ENCODE measurements at places on chromosomes 2 and 18. TPM values are rescaled to one million over a fixed set of nuclear protein-coding genes. Genes with fewer than 3 reads are reported as not detected.

GRCh38 chr2:228474466-228474865, 293.0 kb upstream of the SPHKAP start:
- H3K4me1 ChIP-seq: no peaks in the 10 kb centered on the region
- H3K27me3 ChIP-seq: no peaks in the 10 kb centered on the region
- H3K4me3 ChIP-seq: no peak overlapping the region
- DNase-seq: no peak

DNA sequence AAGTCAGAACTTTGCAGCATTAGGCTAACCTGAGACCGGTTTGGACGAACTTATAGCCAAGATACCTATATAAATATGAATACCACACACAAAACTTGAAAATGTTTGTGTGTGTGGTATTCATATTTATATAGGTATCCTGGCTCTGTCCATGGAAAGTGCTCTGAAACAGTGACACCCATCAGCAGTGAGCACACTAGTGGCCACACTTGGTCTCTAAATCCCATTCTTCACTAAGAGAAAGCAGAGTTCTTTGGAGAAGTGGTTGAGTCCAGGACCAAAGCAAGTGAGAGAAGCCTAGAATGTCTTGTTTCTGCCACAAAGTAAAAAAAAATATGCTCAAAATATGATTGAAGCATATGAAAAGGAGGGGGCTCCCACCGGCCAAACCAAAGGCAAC, 146.5 kb downstream of the TWIST2 start:
- no peak for DNase-seq
- no peaks in the 10 kb centered on the region for H3K36me3 ChIP-seq
- no peaks in the 10 kb centered on the region for H3K4me1 ChIP-seq
- no peaks in the 10 kb centered on the region for H3K27me3 ChIP-seq

DNA sequence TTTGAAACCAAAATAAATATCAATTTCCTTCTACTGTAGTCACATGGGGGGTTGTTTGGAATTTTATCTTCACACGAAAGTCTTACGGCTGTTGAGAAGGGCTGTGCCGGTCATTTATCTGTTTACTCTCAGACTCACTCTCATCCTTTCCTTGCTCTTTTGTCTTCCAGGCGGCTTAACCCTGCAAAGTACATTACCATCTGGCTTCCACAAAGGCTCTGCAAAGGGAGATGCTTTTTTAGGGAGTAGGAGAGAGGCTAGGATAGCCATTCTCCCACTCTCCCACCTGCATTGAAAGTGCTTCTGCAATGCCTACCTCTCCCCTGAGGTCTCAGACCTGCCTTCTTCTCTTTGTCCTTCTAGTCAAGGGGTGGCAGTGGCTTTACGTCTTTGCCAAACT, 247.6 kb downstream of the MEIS1 start:
- no peak for DNase-seq
- no peaks in the 10 kb centered on the region for H3K36me3 ChIP-seq
- no peaks in the 10 kb centered on the region for H3K27me3 ChIP-seq
- no peak overlapping the region for H3K4me3 ChIP-seq

- no peaks in the 10 kb centered on the region for H3K36me3 ChIP-seq
- no peaks in the 10 kb centered on the region for H3K27me3 ChIP-seq
- no peak for DNase-seq
Measured at GRCh38 chr2:84158605-84159004, 300.5 kb downstream of the SUCLG1 start.

- no peaks in the 10 kb centered on the region for H3K27me3 ChIP-seq
- no peaks in the 10 kb centered on the region for H3K4me1 ChIP-seq
- no peak overlapping the region for H3K27ac ChIP-seq
Measured at GRCh38 chr2:6966446-6966940, 49.3 kb downstream of the RNF144A start.

DNA sequence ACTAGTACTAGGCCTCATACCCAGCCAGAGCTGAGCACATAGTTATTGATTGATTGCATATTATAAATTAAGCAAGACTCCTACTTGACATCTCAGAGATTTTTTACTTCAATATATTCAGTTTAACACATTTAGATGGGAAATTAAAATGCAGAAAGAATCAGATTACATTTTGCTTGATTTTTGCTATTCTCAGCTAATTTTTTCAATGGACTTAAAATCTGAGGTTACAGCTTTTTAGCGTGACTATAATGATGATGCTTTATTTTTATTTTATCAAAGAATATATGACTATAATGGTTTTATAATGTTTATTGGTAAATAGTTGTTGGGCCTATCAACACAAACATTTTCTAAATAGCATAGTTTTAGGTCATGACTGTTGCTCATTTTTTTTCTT, 493.0 kb upstream of the CNTNAP5 start:
- no peaks in the 10 kb centered on the region for H3K4me1 ChIP-seq
- no peak overlapping the region for H3K4me3 ChIP-seq
- H3K27me3 ChIP-seq: no peaks in the 10 kb centered on the region
- H3K27ac ChIP-seq: no peak overlapping the region

DNA sequence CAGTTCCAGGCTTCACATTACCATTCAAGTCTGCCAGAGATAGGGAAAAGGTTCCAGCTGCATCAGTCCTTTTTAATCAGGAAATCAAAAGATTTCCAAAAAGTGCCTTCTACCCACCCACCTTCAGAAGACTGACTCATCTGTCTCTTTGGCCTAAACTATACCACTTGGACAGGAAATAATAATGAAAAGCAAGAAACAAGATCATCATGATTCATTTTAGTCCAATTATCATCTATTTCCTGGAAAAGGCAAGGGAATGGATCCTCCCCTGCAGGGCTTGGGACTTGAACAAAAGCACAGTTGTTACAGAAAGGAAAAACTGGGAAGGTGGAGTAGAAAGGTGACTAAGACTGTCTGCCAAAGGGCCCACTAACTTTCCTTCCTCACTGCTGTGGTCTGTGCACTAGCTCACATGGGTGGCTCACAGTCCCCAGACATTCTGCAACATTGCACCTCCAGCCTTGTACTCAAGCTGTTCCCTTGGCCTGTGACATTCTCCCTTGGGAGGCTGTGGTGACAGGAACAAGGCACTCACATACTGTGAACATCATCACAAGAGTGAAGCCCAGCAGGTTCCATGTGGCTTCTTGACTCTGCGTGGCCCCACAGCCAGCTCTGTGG, 75.3 kb downstream of the VSNL1 start:
- no peak for DNase-seq
- H3K36me3 ChIP-seq: no peaks in the 10 kb centered on the region
- H3K27ac ChIP-seq: no peak overlapping the region

DNA sequence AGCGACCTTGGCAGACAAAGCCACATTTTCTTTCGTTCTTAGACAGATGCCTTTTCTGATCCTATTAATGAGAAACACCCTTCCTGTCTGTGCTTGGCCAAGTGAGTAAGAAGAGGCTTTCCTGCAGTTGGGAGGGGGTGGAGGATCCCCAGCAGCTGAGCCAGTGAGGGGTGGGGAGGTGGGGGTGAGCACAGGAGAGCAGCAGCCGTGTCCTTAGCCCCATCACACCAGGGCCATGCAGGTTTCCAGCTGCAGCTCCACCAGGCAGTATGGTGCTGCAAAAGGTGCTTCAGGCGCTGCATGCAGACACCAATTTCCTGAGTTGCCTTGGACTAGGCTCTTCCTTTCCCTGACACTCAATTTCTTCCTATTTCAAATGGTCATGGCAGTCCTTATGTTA, 123.3 kb upstream of the SIX2 start:
- no peak for DNase-seq
- no peak overlapping the region for H3K27ac ChIP-seq
- no peaks in the 10 kb centered on the region for H3K4me1 ChIP-seq

GRCh38 chr2:206521115-206521514, 77.8 kb downstream of the ADAM23 start:
- H3K4me1 ChIP-seq: no peaks in the 10 kb centered on the region
- H3K27ac ChIP-seq: no peak overlapping the region
- DNase-seq: no peak
- no peaks in the 10 kb centered on the region for H3K27me3 ChIP-seq
- H3K36me3 ChIP-seq: no peaks in the 10 kb centered on the region

Gene BMP10
- not detected for total RNA-seq

Gene CCDC141
- total RNA-seq: 35.1 TPM

Gene CAPG
- 29.7 TPM for total RNA-seq

Gene IL36RN
- not detected for total RNA-seq

Gene SERPINB8
- total RNA-seq: 15.7 TPM

Gene NLRC4
- 0.27 TPM for total RNA-seq

Gene SUCLG1
- 65.8 TPM for total RNA-seq
